ENCODE measurements at places on chromosomes 6 and 20. TPM values are rescaled to one million over a fixed set of nuclear protein-coding genes. Genes with fewer than 3 reads are reported as not detected.

FAM83C gene
- not detected for polyA plus RNA-seq

GSTA3 gene
- polyA plus RNA-seq: not detected

IFT52 gene
- polyA plus RNA-seq: 53.2 TPM

MEP1A gene
- polyA plus RNA-seq: not detected

LAMP5 gene
- 0.12 TPM for polyA plus RNA-seq

SSTR4 gene
- not detected for polyA plus RNA-seq

DNAH8 gene
- polyA plus RNA-seq: not detected

NKAIN2 gene
- polyA plus RNA-seq: not detected

DNA sequence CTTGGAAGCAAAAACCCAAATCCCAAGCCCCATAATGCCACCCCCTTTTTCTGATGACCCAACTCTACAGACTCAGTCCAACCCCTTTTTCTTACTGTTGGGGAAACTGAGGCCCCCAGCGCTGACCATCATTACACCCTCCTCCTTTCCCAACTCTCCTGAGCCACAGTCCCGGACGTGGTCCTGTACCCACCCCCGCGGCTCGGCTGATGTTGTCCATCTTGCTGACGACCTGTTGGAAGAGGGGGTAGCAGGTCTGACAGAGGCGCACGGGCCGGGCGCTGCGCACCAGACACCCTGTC is 533 bp downstream of the OSTM1 start:
- DNase-seq: no peak

GRCh38 chr6:56677559-56677958 is 34.9 kb upstream of the DST start:
- DNase-seq: no peak

GRCh38 chr6:7392402-7392801 is 2.8 kb downstream of the RIOK1 start:
- no peak for DNase-seq

- DNase-seq: no peak
These were observed 56.9 kb downstream of the PHACTR2 start for GRCh38 chr6:143734641-143735063.

GRCh38 chr6:56851074-56851473 is 103.8 kb upstream of the BEND6 start:
- DNase-seq: no peak

DNA sequence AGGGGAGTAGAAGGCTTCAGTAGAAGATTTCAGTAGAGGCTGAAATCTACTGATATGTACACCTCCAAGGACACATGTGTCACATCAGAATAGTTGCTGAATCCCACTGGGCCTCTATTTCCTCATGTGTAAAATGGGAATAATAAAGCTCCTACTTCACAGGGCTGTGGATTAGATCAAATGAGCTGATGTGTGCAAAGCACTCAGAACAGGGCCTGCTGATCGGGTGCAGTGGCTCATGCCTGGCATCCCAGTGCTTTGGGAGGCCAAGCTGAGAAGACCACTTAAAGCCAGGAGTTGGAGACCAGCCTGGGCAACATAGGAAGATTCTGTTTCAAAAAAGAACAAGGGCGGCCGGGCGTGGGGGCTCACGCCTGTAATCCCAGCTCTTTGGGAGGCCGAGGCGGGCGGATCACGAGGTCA is 8.1 kb upstream of the AP5S1 start:
- no peak for DNase-seq

- DNase-seq: no peak
These were observed 301.4 kb downstream of the LAMA2 start for GRCh38 chr6:129184324-129184723.

- DNase-seq: no peak
These were observed at the start of gene RAB44 for GRCh38 chr6:36697481-36697903. Gene RAB44 (plus strand): TSS chr6:36697826. CDS start chr6:36704236, 6,410 bp downstream.

DNA sequence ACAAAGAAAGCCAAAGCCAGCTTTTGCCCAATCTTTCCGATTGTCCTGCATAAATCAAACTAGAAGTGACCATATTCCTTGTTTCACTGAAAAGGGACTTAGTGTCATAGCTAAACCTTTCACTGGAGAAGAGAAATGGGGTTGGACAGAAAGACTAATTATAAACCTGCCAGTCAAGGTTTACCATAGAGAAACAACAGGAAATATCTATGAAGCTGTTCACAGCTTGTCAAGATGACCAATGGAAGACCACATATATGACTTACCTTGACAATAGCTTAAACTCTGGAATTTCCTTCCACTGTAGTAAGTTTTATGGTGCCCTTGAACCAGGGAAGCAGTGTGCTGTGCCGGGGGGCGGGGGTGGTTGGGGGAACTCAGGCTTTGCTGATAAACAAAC is 107.7 kb upstream of the PHACTR1 start:
- DNase-seq: no peak

- no peak for DNase-seq
These were observed 4.4 kb downstream of the VSTM2L start for GRCh38 chr20:37907330-37907676.

DNA sequence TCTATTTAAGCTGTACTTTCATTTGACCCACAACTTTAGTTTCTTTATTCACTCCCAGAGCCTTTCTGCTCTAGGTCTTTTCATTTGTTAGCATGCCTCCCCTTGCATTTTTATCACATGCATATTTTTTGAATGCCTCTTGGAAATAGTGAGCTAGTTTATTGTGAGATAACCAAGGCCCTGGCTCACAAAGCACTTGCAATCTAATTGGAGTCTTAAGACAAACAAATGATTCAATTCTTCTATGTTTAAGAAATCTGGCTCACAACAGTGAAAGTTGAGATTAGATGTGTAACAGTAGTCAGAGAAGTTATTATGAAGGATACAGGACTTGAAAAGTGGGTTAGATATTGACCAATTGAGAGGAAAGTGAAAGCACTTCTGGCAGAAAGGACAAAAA is 173.4 kb downstream of the MOXD1 start:
- peak; percentile 81 for DNase-seq

- DNase-seq: no peak
These were observed 329.0 kb downstream of the ESR1 start for GRCh38 chr6:152136449-152136825.

DNA sequence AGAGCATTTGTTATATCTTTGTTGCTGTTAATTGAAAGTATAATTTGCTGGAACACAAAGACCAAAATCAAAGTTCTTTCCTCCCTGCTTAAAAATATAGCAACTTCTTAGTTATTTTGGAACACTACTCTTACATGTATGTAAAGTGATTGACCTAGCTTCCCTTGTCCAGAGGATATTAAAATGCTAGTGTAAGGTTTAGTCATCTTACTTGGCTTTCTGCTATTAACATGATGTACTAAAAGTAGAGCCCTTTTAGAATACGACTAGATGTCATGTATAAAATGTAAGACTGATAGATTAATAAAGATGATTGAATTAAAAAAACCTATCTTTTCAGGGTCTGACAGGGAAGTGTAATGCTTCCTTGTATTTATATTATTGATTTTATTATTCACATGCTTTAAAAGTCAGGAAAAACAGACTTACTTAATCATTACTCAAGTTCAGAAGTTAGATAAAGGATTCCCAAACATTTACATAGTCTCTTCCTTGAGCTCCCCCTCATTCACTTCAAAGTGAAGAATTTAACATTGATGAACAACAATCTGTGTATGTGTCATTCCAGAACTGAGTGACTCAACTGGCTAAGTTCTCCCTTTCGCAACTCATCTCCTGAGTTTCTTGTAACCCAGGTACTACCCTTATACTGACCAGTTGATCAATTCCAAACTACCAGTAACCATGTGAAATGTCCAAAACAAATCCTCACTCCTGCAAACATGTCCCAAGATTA is 50.9 kb downstream of the BTBD9 start:
- DNase-seq: no peak

- DNase-seq: no peak
These were observed 400.2 kb downstream of the HACE1 start for GRCh38 chr6:104459543-104459942.

DNA sequence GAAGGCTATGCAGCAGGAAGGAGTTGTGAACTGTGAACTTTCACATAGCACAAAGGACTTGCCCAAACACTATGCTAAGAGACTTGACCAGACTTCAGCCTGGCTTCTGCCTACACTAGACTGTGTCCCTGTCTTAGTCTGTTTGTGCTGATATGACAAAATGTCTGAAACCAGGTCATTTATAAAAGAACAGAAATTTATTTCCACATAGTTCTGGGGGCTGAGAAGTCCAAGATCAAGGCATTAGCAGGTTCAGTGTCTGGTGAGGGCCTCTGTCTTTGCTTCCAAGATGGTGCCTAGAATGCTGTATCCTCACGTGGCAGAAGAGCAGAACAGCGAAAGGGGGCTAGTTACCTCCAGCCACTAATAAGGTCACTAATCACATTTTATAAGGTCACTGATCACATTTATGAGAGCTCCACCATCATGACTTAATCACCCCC is 16.0 kb upstream of the MCM3 start:
- no peak for DNase-seq

GRCh38 chr20:63734946-63735858 is 1.3 kb upstream of the LIME1 start:
- DNase-seq: no peak

- DNase-seq: no peak
These were observed 13.3 kb downstream of the HLA-F start for GRCh38 chr6:29736563-29736962.

- no peak for DNase-seq
These were observed 61.1 kb upstream of the FBXO30 start for GRCh38 chr6:145875496-145876211.

Data from AG04450 (cell line).